NCI-H2081 (cell line): ENCODE measurements at places on chromosomes 6 and 20.
A peak's percentile ranks its signal among the peaks of the same experiment; 100 is the strongest.

GRCh38 chr6:142911430-142911829 lies 33.5 kb downstream of the HIVEP2 start:
- no peak for DNase-seq

GRCh38 chr6:37496951-37497885 lies 2.5 kb downstream of the CCDC167 start:
- DNase-seq = no peak

DNA sequence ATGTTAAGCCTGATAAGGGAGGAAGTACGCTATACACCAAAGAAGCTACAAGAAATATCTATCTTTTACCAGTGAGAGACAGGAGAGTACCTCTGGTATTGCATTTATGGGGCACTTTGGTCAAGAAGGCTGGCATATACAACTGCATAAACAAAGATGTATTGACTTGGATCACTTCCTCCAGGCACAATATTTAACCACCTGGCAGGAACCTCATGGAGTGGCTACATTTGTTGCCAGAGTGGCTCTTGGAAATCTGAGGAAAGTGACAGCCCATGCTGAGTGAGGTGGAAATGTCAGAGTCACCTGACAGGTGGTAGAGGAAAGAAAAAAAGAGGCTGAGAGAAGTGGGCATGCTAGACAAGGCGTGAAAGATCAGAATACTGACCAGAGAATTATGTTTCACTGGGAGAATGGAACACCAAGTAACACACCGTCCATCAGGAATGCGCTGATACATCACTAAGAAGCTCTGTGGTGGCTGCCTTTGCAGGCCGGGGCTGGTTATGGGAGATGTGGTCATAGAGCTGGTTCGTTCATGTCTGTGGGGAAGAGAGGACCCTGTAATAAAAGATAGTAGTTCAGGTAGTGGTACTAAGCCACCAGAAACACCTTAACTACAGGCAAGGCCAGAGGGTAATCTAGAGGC lies 61.4 kb upstream of the UFL1 start:
- peak; percentile 9 for DNase-seq

GRCh38 chr6:958488-958887 lies 265.5 kb upstream of the EXOC2 start:
- no peak for DNase-seq

DNA sequence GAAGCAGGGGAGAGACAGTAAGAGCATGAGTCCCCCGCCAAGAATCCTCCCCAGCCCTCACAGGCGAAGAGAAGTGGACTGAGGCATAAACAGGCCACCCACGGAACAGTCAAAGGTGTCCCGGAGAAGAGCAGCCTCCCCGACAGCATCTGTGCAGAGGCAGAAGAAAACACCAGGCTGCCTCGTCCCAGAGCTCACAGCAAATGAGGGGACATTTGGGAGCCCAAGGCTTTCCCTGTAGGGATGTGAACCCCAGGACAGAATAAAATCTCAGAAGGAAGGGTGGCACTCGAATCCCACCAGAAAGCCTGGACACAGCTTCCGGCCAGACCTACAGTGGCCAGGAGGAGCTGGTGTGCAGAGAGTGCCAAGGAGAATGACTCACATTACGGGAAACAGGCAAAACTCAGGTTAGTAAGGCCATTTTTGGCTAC lies 90.4 kb downstream of the DLL1 start:
- no peak for DNase-seq

GRCh38 chr6:32086661-32087573 lies 22.2 kb downstream of the TNXB start:
- no peak for DNase-seq

- DNase-seq = no peak
Observed at GRCh38 chr6:14091339-14091978, 26.1 kb upstream of the CD83 start.

DNA sequence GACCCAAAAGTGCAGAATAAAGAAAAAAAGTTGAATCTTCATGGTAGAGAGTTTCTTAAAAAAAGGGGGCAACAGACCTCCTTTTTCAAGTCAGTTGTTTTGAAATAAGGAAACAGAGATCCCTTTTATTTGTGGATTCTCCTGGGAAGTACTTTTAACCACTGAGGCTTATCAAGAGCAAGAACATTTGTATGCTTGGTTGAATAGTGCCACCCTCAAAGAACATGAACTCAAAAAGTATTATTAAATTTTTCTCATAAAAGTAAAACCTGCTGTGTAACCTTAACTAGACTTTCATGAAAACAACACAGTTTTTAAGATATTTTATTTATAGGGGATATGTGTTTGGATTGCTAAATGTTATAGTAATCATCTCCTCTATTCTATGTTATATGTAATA lies at the start of gene DEFB110:
Gene DEFB110 (minus strand): TSS at position 101 of the 400 bp plus-strand sequence. CDS start 59 bp downstream, at position 42.
- DNase-seq = no peak

GRCh38 chr6:37207903-37208456 lies 38.0 kb downstream of the PIM1 start:
- peak; percentile 70 for DNase-seq

GRCh38 chr6:168147205-168147738 lies 68.3 kb upstream of the FRMD1 start:
- DNase-seq = no peak

DNA sequence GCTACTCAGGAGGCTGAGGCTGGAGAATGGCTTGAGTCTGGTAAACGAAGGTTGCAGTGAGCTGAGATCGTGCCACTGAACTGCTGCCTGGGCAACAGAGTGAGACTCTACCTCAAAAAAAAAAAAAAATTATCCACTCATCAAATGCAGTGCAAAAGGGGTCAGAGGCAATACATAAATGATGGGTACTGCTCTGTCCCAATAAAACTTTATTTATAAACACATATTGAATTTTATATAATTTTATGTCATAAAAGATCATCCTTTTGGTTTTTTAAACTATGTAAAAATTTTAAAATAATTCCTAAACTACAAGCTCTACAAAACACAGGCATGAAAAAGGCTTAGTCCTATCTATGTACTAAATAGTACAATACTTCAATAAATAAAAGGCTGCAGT lies 10.3 kb downstream of the KHDC1 start:
- no peak for DNase-seq

- DNase-seq = no peak
Observed at GRCh38 chr20:3919352-3919751, 30.2 kb downstream of the PANK2 start.

- DNase-seq = no peak
Observed at GRCh38 chr6:68317366-68317765, 317.7 kb upstream of the ADGRB3 start.

DNA sequence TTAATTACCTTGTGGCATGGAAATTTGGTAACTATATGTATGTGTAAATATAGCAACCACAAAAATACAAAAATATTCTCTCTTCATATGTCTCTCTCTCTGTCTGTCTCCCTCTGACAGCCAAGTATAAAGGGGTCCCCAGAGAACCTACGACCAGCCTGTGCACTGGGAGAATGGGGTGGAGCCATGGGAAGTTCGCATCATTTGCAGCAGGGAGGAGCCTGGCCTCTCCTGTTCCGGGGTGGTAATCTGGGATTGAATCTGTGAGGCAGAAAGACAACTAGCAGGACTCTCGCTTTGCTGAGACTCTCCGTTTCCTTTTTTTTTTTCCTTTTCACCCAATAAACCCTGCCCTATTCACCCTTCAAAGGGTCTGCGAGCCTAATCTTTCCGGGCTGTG lies 1109.1 kb downstream of the HACE1 start:
- DNase-seq = no peak

DNA sequence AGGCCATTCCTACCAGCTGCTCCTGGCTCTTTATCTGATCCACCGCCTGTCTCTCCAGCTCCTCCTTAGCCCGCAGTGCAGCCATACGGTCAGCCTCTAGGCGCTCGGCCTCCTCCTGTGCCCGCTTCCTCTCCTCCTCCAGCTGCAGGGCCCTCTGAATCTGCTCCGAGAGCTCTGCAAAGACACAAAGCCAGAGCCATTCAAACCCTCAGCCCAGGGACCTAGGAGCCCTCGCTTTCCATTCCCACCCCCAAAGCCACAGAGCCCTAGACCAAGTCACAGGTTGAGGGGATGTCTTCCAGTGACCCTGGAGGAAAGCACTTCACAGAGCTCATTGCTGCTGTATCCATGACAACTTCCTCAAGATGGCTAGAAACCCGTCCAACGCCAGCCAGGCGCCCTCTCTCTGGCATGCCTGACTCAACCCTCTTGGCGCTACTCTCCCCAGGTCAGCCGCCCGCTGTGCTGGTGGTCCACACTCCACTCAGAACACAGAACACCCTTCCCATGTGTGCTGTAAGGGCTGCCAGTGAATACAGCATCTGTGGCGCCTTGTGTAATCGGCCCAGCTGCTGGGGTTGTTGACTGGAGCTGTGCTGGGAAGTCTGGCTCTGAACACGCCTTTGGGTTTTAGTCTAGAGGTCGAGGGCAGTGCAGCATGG lies 49.3 kb downstream of the EZR start:
- peak; percentile 8 for DNase-seq

- DNase-seq = no peak
Observed at GRCh38 chr6:120534954-120535353, 799.3 kb downstream of the TBC1D32 start.

DNA sequence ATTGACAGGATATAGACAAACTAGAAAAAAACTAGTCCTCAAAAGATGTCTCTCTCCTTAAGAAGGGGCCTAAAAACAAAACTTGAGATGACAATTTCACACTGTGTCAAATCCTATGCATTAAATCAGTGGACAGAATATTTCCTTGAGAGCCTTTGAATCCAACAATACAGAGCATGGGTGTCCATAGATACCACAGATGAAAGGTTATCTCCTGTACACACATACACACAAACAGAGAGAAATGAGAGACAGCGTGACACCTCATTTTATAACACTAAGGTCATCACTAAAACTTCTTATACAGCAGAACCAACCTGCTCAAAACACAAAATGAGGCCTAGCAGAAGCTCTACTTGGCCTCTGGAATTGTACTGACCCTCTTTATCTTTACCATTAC lies 55.5 kb downstream of the MAP7 start:
- DNase-seq = no peak

- peak; percentile 68 for DNase-seq
Observed at GRCh38 chr6:46410334-46410953, 80.8 kb downstream of the RCAN2 start.

- DNase-seq = no peak
Observed at GRCh38 chr20:44618318-44618731, 33.2 kb downstream of the ADA start.

DNA sequence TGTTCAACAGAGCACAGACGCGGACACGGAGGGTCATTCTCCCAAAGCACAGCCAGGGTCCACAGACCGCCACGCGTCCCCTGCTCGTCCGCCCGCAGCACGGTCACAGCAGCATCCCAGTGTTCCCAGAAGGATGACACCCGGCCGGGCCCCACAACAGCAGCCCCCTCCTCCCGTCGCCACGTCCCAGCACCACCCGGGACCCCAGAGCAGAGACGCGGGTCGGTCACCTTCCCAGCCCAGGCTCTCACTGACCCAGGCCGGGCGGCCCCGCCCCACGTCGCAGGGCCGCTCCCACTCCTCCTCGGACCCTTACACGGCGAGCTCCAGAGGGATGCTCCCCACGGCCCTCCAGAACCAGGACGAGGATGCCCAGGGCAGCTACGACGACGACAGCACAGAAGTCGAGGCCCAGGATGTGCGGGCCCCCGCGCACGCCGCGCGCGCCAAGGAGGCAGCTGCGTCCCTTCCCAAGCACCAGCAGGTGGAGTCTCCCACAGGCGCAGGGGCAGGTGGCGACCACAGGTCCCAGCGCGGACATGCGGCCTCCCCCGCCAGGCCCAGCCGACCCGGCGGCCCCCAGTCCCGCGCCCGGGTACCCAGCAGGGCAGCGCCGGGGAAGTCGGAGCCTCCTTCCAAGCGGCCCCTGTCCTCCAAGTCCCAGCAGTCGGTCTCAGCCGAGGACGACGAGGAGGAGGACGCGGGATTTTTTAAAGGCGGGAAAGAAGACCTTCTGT lies 64.3 kb downstream of the FNDC1 start:
- DNase-seq = no peak

DNA sequence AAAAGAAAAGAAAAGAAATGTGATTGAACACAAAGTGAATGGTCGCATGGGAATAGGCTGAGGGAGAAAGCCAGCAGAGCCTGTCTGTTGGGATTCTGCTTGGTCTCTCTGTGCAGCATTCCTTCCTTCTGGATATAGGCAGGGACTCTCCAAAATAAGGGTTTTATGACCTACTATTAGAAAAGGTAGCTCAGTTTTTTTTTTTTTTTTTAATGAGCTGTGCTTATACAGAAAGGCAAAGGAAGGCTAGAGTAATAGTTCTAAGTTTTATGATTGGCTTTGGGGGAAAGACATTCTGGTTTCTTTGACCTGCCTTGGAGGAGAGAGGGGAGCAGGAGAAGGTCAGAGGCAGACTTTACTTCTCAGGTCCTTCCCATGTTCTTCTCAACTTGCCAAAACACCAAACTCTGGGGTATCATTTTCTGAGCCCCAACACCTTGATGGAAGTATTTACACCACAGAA lies 18.8 kb upstream of the IER3 start:
- no peak for DNase-seq

- no peak for DNase-seq
Observed at GRCh38 chr6:37987018-37987417, 167.5 kb downstream of the ZFAND3 start.

GRCh38 chr6:35015476-35015875 lies 125.7 kb downstream of the TCP11 start:
- DNase-seq = no peak

DNA sequence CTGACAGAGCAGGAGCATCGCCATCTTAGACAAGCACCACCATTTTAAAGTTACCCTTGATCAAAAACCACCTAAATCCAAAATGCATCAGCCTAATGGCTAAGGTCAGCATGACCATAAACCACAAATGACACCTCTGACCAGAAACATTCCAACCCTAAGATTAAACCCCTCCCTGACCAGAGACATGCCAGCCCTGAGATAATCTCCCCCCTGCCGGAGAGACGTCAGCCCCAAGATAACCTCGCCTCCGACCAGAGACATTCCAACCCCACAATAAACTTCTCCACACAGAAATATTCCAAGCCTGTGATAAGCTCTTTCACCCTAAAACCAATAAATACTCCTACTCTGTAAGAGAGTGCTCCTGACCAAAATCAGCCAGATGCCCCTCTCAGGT lies 53.5 kb downstream of the PXDC1 start:
- no peak for DNase-seq

- DNase-seq = no peak
Observed at GRCh38 chr6:168222115-168223043, 97.2 kb downstream of the DACT2 start.

DNA sequence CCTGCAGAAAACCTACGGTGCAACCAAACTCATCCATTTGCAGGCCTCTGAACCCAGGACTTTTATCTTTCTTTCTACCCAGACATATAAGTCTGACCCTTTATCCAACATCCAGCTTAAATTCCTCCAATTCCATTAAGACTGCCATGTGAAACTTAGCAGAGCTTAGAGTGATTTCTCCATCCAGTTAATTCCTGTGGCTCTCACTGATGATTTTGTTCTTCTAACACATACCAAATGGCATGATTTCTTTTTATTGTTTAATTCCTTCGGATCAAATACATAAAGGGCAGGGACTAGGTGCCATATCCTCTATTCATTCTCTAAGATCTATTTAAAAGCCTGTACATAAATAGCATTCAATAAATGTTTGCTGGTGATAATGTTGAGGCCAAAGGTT lies 92.9 kb downstream of the TASP1 start:
- DNase-seq = no peak

DNA sequence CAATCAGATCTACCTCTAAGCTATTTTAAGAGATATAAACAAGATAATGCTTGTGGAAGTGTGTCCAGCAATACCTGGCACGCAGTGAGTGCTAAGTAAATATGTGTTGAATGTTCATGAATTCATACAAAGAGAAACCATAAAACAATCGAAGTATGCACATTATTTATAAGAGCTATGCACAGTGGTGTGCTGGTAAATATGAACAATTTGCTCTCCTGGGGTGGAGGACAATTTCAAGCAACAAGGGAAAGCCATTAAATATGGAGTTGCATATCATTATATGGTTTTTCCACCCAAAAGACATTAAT lies 526.6 kb upstream of the MARCKS start:
- peak; percentile 88 for DNase-seq
